ENCODE measurements at places on chromosomes 3 and 15. TPM values are rescaled to one million over a fixed set of nuclear protein-coding genes. Genes with fewer than 3 reads are reported as not detected.

PLSCR2 gene
- total RNA-seq = not detected

CHRD gene
- total RNA-seq = 13.4 TPM

PATL2 gene
- total RNA-seq = 0.75 TPM

ALDH1A3 gene
- total RNA-seq = 14.7 TPM

SNX22 gene
- total RNA-seq = 12.4 TPM

CFAP91 gene
- 3.1 TPM for total RNA-seq

TRIM71 gene
- total RNA-seq = not detected

ARPP21 gene
- total RNA-seq = not detected

PARP15 gene
- total RNA-seq = 1.1 TPM

PFKFB4 gene
- 0.59 TPM for total RNA-seq

GOLGA8S gene
- total RNA-seq = 0.33 TPM

GABRR3 gene
- total RNA-seq = not detected

ANP32A gene
- total RNA-seq = 60.9 TPM

MME gene
- 0.96 TPM for total RNA-seq

ACAD9 gene
- total RNA-seq = 34.3 TPM

C3orf85 gene
- not detected for total RNA-seq

ARPIN gene
- 8.3 TPM for total RNA-seq

MESP2 gene
- not detected for total RNA-seq

- no peak overlapping the region for H3K27ac ChIP-seq
- no peaks in the 10 kb centered on the region for H3K27me3 ChIP-seq
- H3K4me3 ChIP-seq = no peak overlapping the region
- DNase-seq = no peak
- H3K36me3 ChIP-seq = no peaks in the 10 kb centered on the region
These were observed 238.0 kb downstream of the XXYLT1 start for GRCh38 chr3:195032955-195033354.

GRCh38 chr3:52433996-52434479, 10.9 kb downstream of the SEMA3G start:
- H3K36me3 ChIP-seq = no peaks in the 10 kb centered on the region
- no peaks in the 10 kb centered on the region for H3K4me1 ChIP-seq
- no peak for DNase-seq
- no peaks in the 10 kb centered on the region for H3K27me3 ChIP-seq
- peak overlapping the region; percentile 38 for H3K27ac ChIP-seq

- no peak overlapping the region for H3K27ac ChIP-seq
- H3K4me1 ChIP-seq = no peaks in the 10 kb centered on the region
- no peak overlapping the region for H3K4me3 ChIP-seq
- no peaks in the 10 kb centered on the region for H3K27me3 ChIP-seq
- no peaks in the 10 kb centered on the region for H3K36me3 ChIP-seq
- DNase-seq = no peak
These were observed 57.1 kb upstream of the STRIT1 start for GRCh38 chr3:155350571-155350970.

GRCh38 chr15:67043939-67044771, 21.2 kb upstream of the SMAD3 start:
- no peak for DNase-seq
- H3K27ac ChIP-seq = no peak overlapping the region
- H3K36me3 ChIP-seq = no peaks in the 10 kb centered on the region
- no peaks in the 10 kb centered on the region for H3K27me3 ChIP-seq

- no peak for DNase-seq
- H3K27me3 ChIP-seq = no peaks in the 10 kb centered on the region
- H3K27ac ChIP-seq = no peak overlapping the region
- H3K4me1 ChIP-seq = peaks cover 8% of the 10 kb centered on the region
- no peaks in the 10 kb centered on the region for H3K36me3 ChIP-seq
These were observed 119.1 kb upstream of the TMC3 start for GRCh38 chr15:81492969-81493645.

- DNase-seq = no peak
- H3K27me3 ChIP-seq = no peaks in the 10 kb centered on the region
These were observed 181.0 kb upstream of the RASGRP1 start for GRCh38 chr15:38745626-38746025.

DNA sequence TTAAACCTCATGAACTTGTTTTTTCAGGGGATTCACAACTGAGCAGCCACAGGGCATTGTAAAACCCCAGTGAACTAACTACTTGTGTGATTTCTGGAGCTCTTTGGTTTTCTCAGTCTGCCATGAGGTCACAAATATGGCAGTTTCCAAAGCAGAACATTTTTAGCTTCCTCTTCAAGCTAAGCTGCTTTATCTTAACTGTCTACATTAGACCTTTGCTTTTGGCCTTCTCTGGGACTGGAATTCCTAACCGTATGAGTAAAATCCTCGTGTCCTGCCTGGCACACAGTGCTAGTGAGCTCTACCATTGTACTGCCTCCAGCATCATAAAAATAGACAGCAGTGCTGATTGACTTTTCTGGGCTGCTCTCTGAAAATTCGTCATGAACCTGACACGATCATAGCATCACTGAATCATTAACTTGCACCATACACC, 22.1 kb downstream of the CDIN1 start:
- H3K36me3 ChIP-seq = no peaks in the 10 kb centered on the region
- DNase-seq = peak; percentile 74
- H3K27me3 ChIP-seq = no peaks in the 10 kb centered on the region
- H3K4me3 ChIP-seq = peak overlapping the region; percentile 1

DNA sequence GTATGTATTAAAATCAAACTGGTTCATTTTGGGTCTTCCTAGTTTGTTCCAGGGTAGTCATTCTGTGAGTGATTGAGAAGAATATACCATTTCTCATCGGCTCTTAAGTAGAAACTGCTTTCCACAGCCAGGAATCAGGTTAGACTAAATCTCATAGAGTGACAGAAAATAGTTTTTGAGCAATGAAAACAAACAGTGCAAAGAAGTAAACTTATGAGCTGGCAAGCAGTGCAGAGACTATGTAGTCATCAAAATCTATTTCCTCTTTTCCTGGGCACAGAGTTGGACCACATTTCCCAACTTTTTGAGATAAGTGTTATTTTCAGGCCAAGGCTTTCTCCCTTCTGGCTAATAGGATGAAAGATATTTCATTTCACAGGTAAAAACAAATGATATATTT, 66.5 kb downstream of the UBE3A start:
- no peak for DNase-seq
- no peak overlapping the region for H3K27ac ChIP-seq
- peaks cover 27% of the 10 kb centered on the region for H3K36me3 ChIP-seq
- H3K4me3 ChIP-seq = no peak overlapping the region
- no peaks in the 10 kb centered on the region for H3K4me1 ChIP-seq

- no peaks in the 10 kb centered on the region for H3K36me3 ChIP-seq
- no peaks in the 10 kb centered on the region for H3K27me3 ChIP-seq
- no peak for DNase-seq
- no peak overlapping the region for H3K27ac ChIP-seq
These were observed 15.8 kb downstream of the ARHGEF26 start for GRCh38 chr3:154137036-154137435.

DNA sequence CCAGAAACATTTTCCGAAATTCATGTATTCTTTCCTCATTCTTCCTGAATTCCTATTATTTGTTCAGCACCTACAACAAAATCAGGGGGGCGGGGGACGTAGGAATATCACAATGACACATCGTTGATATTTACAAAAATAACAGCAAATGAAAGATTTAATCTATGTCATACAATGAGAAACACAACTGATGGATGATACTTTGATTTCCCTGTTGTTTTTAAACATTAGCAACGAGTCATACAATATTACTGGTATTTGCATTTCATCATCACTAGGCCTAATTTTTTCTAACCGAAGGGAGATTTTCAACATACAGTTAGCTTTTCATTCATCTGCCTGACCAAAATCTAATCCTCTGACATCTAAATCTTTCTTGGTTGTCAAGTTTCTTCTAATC, 45.3 kb upstream of the INO80 start:
- H3K27me3 ChIP-seq = no peaks in the 10 kb centered on the region
- no peak overlapping the region for H3K27ac ChIP-seq
- no peaks in the 10 kb centered on the region for H3K4me1 ChIP-seq
- no peaks in the 10 kb centered on the region for H3K36me3 ChIP-seq
- DNase-seq = no peak
- no peak overlapping the region for H3K4me3 ChIP-seq

GRCh38 chr3:71551311-71551919, 32.1 kb downstream of the FOXP1 start:
- no peaks in the 10 kb centered on the region for H3K36me3 ChIP-seq
- no peak overlapping the region for H3K27ac ChIP-seq
- no peak for DNase-seq
- H3K4me1 ChIP-seq = no peaks in the 10 kb centered on the region

GRCh38 chr15:41809121-41809520, 18.8 kb upstream of the JMJD7 start:
- H3K27ac ChIP-seq = no peak overlapping the region
- DNase-seq = no peak
- no peaks in the 10 kb centered on the region for H3K27me3 ChIP-seq
- peaks cover 15% of the 10 kb centered on the region for H3K36me3 ChIP-seq

DNA sequence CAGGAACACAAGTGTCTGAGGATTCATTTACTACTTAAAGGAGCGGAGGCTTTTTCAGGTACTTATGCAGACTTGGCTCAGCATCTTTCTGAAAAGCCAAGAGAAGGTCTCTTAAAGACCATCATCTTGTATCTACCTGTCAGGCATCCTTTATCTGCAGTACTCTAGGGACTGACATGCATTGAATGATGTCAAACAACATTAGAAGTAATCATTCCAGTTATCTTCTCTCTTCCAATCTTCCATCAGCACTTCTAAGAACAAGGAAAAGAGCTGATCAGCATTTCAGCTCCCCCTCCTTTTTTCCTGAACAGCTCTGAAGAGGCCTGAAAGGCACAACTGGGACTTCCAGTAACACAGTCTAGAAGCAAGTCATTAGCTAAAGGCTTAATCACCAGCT, 214.8 kb downstream of the KCNH8 start:
- no peaks in the 10 kb centered on the region for H3K27me3 ChIP-seq
- no peak overlapping the region for H3K4me3 ChIP-seq
- H3K27ac ChIP-seq = no peak overlapping the region
- DNase-seq = no peak
- H3K4me1 ChIP-seq = no peaks in the 10 kb centered on the region

- DNase-seq = no peak
- no peak overlapping the region for H3K27ac ChIP-seq
- no peak overlapping the region for H3K4me3 ChIP-seq
- H3K36me3 ChIP-seq = no peaks in the 10 kb centered on the region
- no peaks in the 10 kb centered on the region for H3K4me1 ChIP-seq
- H3K27me3 ChIP-seq = no peaks in the 10 kb centered on the region
These were observed 91.2 kb downstream of the FILIP1L start for GRCh38 chr3:100023150-100023549.

- no peaks in the 10 kb centered on the region for H3K36me3 ChIP-seq
- DNase-seq = no peak
- no peak overlapping the region for H3K27ac ChIP-seq
- H3K4me1 ChIP-seq = no peaks in the 10 kb centered on the region
These were observed 512 bp upstream of the TRH start for GRCh38 chr3:129973853-129974563.

- no peaks in the 10 kb centered on the region for H3K36me3 ChIP-seq
- no peak overlapping the region for H3K27ac ChIP-seq
- H3K4me1 ChIP-seq = no peaks in the 10 kb centered on the region
These were observed 151.4 kb upstream of the MCTP2 start for GRCh38 chr15:94079968-94080367.

DNA sequence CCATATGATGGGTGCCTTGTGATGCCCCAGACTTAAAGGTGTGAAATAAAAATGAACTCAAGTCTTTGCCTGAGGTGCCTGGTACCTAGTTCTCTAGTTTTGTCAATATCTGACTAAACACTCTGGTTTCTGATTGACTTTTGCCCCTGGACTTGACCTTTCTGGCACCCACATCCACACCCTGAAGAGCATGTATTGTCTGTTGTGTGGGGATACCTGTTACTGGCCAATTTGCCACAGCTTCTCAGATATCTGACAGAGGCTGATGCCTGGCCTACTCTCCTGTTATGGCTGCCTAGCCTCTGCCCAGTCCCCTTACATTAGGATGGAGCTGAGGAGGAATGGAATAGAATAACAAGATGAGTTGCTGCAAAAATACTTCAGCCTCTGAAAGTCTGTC, 3.6 kb downstream of the ZBTB38 start:
- no peak overlapping the region for H3K4me3 ChIP-seq
- H3K36me3 ChIP-seq = peaks cover 13% of the 10 kb centered on the region
- no peak overlapping the region for H3K27ac ChIP-seq
- H3K4me1 ChIP-seq = peaks cover 30% of the 10 kb centered on the region
- no peaks in the 10 kb centered on the region for H3K27me3 ChIP-seq

DNA sequence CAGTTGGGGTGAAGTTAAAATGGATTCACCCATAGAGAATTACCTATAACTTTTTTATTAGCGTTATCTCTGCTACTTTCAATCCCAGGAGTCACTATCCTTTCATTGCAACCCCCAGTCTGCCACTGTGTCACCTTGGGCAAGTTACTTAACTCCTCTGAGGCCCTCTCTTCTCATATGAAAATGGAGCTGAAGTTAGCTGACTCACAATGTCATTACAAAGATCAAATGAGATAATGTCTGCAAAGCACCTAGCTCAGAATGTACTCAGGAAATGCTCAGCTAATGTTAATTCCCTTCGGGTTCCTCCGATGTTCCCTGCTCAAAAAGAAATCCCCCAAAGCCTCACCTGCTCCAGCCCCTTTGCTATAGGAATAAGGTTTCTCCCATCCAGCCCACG, 50.0 kb downstream of the TRIM42 start:
- H3K4me3 ChIP-seq = no peak overlapping the region
- no peaks in the 10 kb centered on the region for H3K27me3 ChIP-seq
- DNase-seq = no peak
- H3K4me1 ChIP-seq = no peaks in the 10 kb centered on the region
- no peak overlapping the region for H3K27ac ChIP-seq
- H3K36me3 ChIP-seq = no peaks in the 10 kb centered on the region

DNA sequence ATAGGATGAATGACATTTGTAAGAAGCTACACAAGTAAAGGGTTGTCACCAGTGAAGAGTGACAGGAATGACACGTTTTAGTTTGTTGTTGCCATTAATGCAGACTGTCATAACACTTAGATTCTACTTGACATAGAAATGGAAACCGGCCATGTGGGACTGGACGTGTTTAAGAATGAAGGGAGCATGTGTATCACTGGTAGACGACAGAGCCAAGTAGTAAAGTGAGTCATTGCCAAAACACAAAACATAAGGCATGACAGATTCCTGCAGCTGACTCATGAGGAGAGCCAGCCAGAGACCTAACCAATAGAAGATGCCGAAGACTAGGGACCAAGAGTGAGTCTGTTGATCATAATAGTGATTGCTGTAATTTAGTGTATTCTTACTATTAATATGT, 106.2 kb upstream of the PLAAT1 start:
- no peaks in the 10 kb centered on the region for H3K27me3 ChIP-seq
- no peaks in the 10 kb centered on the region for H3K4me1 ChIP-seq
- no peak overlapping the region for H3K4me3 ChIP-seq
- H3K36me3 ChIP-seq = no peaks in the 10 kb centered on the region

- DNase-seq = no peak
- no peaks in the 10 kb centered on the region for H3K4me1 ChIP-seq
- no peak overlapping the region for H3K27ac ChIP-seq
- H3K27me3 ChIP-seq = no peaks in the 10 kb centered on the region
These were observed 298.6 kb upstream of the ICE2 start for GRCh38 chr15:60777558-60777957.

- H3K27ac ChIP-seq = no peak overlapping the region
- H3K27me3 ChIP-seq = no peaks in the 10 kb centered on the region
- H3K36me3 ChIP-seq = no peaks in the 10 kb centered on the region
- H3K4me3 ChIP-seq = no peak overlapping the region
- no peak for DNase-seq
These were observed 28.7 kb downstream of the MORC1 start for GRCh38 chr3:109089265-109089664.

Measured in right atrium auricular region (tissue), 2 donors.